HCT116 (cell line): ENCODE measurements at places on chromosomes 2 and 18. TPM values are rescaled to one million over a fixed set of nuclear protein-coding genes. Genes with fewer than 3 reads are reported as not detected.

APCDD1 gene
- not detected for total RNA-seq

CTLA4 gene
- total RNA-seq, result 0.37 TPM

DNA sequence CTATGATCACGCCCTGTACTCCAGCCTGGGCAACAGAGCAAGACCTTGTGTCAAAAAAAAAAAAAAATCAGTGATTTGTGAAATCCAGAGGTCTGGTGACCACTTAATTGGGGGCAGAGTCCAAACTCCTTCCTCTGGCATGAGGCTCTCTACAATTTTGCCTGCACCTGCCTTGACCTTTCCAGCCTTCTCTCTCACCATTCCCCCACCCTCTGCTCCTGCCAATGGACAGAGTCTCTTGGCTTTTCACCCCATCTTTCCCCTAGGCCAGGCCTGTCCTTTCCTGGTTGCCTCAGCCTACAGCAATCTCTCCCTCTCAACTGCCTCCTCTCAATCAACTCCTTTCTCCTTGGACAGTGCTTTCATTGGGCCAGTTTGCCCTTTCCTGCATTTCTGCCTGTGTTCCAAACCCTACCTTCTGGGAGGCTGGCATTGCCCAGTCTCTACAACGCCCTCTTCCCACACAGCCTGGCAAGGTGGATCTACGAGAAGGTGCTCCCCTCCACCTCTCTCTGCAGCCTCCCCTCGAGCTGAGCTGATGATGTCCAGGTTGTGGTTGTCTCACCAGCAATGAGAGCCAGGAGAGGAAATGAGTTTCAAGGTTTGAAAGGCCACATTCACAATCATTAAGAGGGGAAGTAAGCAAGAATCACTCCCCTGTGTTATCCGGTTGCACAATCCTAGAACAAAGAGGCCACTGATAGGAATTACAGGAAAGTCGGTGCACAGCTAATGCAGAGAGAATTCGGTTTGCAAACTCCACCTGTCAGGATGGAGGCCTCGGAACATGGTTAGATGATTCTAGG is 39.5 kb upstream of the NPAS2 start:
- no peak overlapping the region; the same call in 1 of the 2 replicates for H3K27ac ChIP-seq
- no peaks in the 10 kb centered on the region for H3K36me3 ChIP-seq
- H3K4me1 ChIP-seq, result peaks cover 7% of the 10 kb centered on the region; the same call in 1 of the 2 replicates
- peak; percentile 29 for DNase-seq

DSC3 gene
- total RNA-seq, result 7.6 TPM

LYG1 gene
- 3.8 TPM for total RNA-seq

DNA sequence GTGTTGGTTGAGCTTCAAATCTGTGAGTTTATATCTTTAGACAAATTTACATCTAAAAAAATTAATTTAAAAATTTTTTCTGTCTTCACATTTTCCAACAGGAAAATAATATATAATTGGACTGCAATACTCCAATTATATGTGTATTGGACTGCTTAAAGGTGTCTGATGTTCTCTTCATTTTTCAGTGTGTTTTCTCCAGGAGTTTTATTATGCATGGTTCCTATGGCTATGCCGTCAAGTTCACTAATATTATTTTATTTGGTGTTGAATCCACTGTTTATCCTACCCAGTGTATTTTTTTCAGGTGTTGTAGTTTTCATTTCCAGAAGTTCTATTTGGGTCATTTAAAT is 62.1 kb upstream of the CTLA4 start:
- no peak overlapping the region for H3K4me3 ChIP-seq
- no peak for DNase-seq
- H3K36me3 ChIP-seq, result no peaks in the 10 kb centered on the region
- H3K27me3 ChIP-seq, result no peaks in the 10 kb centered on the region

DNA sequence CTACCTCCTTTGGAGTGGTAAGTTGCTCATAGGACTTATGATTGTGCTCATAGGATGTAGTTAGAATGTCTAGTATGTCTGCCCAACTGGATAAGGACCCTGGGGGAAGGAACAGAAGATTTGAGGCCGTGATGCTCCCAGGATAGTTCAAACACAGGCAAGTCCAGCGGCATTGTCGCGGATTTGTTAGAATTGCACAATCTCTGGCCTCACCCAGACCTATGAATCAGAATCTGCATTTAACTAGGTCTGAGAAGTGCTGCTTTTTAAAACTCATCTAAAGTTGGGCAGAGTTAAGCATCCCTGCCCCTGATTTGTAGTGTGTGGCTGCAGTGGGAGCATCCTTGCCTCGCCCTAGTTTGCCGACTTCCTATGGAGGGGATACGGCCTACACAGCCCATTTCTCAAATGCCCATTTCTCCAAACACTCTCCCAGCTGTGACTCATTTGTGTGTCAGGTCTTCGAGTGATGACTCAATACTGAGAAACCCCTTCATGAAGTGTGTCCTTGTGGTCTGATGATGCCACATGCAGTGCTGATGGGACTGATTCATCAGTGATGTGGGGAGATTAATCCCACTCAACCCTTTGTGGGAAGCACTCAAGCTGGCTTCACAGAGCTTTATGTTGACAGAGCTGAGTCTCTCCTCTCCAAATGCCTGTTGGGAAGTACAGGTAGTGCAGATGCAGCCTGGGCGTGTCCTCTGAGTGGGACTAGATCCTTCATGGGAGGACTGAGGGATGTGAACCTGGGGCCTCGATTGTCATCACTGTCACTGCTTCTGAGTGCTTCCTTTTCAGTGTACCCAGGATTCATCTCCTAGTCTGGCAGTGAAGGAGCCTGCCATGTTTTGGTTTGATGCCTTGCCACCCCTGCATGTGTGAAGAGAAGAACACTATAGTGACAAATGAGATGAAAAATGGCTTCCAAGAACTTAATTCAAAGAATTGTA is 18.7 kb downstream of the SMIM21 start:
- H3K36me3 ChIP-seq, result no peaks in the 10 kb centered on the region
- H3K27ac ChIP-seq, result no peak overlapping the region
- DNase-seq, result peak; percentile 98
- H3K4me1 ChIP-seq, result peaks cover 25% of the 10 kb centered on the region
- H3K27me3 ChIP-seq, result peaks cover 31% of the 10 kb centered on the region; the same call in 1 of the 2 replicates

- H3K27ac ChIP-seq, result no peak overlapping the region
- H3K27me3 ChIP-seq, result no peaks in the 10 kb centered on the region
- H3K4me3 ChIP-seq, result no peak overlapping the region
Measured at GRCh38 chr2:106233350-106233706, 39.2 kb upstream of the UXS1 start.

GRCh38 chr2:44771522-44771921 is 170.0 kb upstream of the SIX3 start:
- no peaks in the 10 kb centered on the region for H3K4me1 ChIP-seq
- no peaks in the 10 kb centered on the region for H3K36me3 ChIP-seq
- no peak for DNase-seq
- H3K4me3 ChIP-seq, result no peak overlapping the region

- no peak for DNase-seq
- no peak overlapping the region for H3K27ac ChIP-seq
- no peaks in the 10 kb centered on the region for H3K27me3 ChIP-seq
- H3K4me3 ChIP-seq, result no peak overlapping the region
- no peaks in the 10 kb centered on the region for H3K36me3 ChIP-seq
Measured at GRCh38 chr2:11228692-11229091, 73.4 kb downstream of the SLC66A3 start.

DNA sequence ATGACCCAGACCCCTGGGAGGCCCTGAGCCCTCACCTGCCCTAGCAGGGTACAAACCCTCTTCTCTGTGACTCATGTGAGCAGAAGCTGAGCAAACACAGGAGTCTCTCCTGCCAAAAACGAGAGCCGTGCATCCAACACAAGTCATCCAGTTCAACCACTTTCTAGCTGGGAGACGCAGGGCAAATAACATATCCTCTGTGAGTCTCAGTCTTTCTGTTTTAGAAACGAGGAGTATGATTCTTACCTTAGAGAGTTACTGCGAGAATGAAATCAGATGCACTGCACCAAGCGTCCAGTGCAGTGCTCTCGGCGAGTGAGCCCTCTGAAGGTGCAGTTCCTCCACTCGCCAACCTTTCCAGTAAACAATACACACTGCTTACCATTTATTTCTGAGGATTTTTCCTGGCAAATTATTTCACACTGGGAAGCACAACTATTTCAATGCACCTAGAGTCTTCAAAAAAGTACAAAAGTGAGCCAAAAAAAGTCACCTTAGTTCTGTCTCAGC is 331.8 kb upstream of the MYT1L start:
- DNase-seq, result no peak
- H3K36me3 ChIP-seq, result no peaks in the 10 kb centered on the region
- H3K27ac ChIP-seq, result no peak overlapping the region

SERPINB11 gene
- total RNA-seq, result not detected

DSG1 gene
- total RNA-seq, result not detected

- DNase-seq, result no peak
- H3K4me3 ChIP-seq, result no peak overlapping the region
- H3K4me1 ChIP-seq, result no peaks in the 10 kb centered on the region
- H3K36me3 ChIP-seq, result no peaks in the 10 kb centered on the region
- H3K27ac ChIP-seq, result no peak overlapping the region
Measured at GRCh38 chr2:1907849-1908533, 163.7 kb upstream of the PXDN start.

CYP27A1 gene
- total RNA-seq, result 1.6 TPM

GRCh38 chr2:177478029-177478428 is 85.5 kb downstream of the AGPS start:
- peaks cover 15% of the 10 kb centered on the region for H3K4me1 ChIP-seq
- H3K4me3 ChIP-seq, result no peak overlapping the region
- no peaks in the 10 kb centered on the region for H3K27me3 ChIP-seq
- peaks cover 10% of the 10 kb centered on the region; the same call in 1 of the 2 replicates for H3K36me3 ChIP-seq

- peaks cover 70% of the 10 kb centered on the region for H3K4me1 ChIP-seq
- peak overlapping the region; percentile 46 for H3K27ac ChIP-seq
- peak; percentile 38 for DNase-seq
- no peaks in the 10 kb centered on the region for H3K27me3 ChIP-seq
- H3K4me3 ChIP-seq, result peak overlapping the region; percentile 22
- H3K36me3 ChIP-seq, result no peaks in the 10 kb centered on the region
Measured at GRCh38 chr2:234963773-234964615, 12.2 kb downstream of the SH3BP4 start.

C2orf92 gene
- total RNA-seq, result 3.0 TPM

FOXD4L1 gene
- 0.64 TPM for total RNA-seq

DNA sequence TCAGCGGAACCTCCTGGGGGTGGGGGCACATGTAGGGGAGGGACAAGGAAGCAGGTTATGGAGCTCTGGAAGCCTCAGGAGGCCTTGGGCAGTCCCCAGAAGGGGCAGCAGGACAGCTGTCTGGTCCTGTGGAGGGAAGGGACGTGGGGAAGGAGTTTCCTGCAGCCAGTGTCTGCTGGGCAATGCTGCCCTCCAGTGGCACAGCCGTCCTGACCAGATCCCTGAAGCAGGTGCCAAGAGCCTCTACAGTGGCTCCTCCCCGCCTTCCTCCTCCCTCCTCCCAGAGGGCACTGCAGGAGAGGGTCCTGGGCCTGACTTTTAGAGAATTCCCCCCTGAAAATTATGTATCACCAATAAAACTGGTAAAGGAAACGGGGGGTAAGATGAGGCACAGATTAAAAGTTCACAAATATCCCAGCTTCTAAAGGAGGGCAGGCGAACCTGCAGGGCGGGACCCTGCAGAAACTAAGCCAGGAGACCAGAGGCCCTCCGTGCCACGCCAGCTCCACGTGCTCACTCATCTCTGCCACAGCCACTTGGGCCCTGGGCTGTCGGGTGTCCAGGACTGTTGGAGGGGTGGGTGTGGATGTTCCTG is 258.5 kb downstream of the TWIST2 start:
- peaks cover 6% of the 10 kb centered on the region; the same call in 1 of the 2 replicates for H3K4me1 ChIP-seq
- H3K27ac ChIP-seq, result no peak overlapping the region
- H3K36me3 ChIP-seq, result no peaks in the 10 kb centered on the region
- no peaks in the 10 kb centered on the region for H3K27me3 ChIP-seq
- no peak overlapping the region for H3K4me3 ChIP-seq
- peak; percentile 18 for DNase-seq

DNA sequence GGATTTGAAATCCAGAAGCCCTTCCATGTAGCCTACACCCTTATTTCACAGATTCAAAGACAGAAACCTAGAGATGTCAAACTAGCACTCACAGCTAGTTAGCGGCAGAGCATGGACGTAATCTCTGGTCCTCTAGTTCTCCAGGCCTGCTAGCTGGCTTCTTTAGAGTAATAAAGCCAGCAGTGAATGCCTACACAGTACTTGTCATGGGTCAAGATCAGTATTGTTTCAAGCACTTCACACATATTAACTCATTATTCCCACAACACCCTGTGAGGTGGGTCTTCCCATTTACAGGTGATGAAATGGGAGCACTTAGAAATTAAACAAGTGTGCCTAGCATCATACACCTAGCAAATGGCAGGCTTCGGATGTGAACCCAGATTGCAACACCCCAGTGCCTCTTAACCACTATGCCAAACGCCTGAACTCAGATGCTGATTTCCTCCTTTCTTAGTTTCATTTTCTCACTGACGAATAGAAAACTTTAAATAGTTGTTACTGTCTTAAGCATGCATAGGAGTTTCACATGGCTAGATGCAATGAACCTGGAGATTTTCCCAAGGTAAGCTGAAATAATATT is 14.5 kb upstream of the ZBTB14 start:
- no peaks in the 10 kb centered on the region for H3K27me3 ChIP-seq
- H3K27ac ChIP-seq, result no peak overlapping the region
- H3K4me1 ChIP-seq, result no peaks in the 10 kb centered on the region
- H3K36me3 ChIP-seq, result no peaks in the 10 kb centered on the region
- no peak overlapping the region for H3K4me3 ChIP-seq

DNA sequence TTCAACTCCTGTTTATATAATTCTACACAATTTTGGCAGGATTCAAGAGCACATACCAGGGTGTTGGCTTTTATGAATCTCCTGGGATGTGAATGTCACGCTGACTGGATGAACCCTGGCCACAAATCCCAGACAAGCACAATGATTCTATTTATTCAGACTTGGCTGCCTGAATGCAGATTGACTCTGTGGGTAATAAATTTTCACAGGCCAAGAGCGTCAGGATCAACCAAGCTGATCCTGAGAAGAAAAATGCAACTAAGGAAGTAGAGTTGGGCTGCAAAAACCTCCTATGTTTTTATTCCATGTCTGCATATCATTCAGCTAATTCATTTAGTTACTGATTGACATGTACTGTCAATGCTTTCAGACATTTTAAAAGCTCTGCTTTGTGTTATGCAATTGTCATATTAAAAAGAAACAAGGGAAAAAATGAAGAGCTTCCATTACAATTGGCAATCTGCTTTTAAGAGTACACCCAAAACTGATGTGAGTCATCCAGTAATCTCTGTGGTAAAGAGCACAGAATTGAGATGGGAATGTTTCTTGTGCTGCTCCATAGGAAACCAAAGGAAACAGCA is 173.0 kb upstream of the REV1 start:
- no peak for DNase-seq
- no peak overlapping the region for H3K27ac ChIP-seq
- no peaks in the 10 kb centered on the region for H3K4me1 ChIP-seq
- H3K27me3 ChIP-seq, result peaks cover 5% of the 10 kb centered on the region; the same call in 1 of the 2 replicates
- no peaks in the 10 kb centered on the region for H3K36me3 ChIP-seq

DNA sequence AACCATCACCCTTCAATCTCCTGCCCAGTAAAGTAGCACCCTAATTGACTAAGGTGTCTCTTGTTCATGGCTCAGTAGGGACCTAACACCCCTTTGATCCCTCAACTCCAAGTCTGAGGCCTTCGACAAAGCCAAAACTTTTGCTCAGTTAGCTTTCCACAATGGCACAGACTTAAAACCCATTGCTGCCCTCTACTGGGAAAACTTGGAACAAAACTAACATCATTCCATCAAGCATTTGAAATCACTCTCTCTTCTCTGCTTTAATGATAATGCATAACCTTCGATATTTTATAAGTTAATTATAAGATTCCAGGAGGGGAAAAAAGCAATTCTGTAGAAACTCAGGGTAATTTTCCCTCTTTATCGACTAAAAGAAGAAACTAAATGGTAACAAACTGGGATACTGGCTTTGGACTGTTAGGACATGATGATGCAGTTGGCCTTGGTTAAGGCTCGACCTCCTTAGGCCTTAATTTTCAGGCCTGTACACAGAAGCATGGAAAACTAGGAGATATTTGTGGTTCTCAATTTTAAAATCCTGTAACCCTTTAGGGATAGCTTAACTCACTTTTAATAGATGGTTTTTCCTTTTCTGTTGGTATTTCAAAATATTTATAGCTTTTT is 127.8 kb downstream of the STK39 start:
- peak overlapping the region; percentile 3; the same call in 1 of the 2 replicates for H3K27ac ChIP-seq
- no peaks in the 10 kb centered on the region for H3K4me1 ChIP-seq
- H3K36me3 ChIP-seq, result peaks cover 48% of the 10 kb centered on the region
- H3K27me3 ChIP-seq, result no peaks in the 10 kb centered on the region
